Dorsolateral prefrontal cortex (tissue), 122 donors: ENCODE measurements at places on chromosomes 16 and 17.
A peak's percentile ranks its signal among the peaks of the same experiment; 100 is the strongest.

DNA sequence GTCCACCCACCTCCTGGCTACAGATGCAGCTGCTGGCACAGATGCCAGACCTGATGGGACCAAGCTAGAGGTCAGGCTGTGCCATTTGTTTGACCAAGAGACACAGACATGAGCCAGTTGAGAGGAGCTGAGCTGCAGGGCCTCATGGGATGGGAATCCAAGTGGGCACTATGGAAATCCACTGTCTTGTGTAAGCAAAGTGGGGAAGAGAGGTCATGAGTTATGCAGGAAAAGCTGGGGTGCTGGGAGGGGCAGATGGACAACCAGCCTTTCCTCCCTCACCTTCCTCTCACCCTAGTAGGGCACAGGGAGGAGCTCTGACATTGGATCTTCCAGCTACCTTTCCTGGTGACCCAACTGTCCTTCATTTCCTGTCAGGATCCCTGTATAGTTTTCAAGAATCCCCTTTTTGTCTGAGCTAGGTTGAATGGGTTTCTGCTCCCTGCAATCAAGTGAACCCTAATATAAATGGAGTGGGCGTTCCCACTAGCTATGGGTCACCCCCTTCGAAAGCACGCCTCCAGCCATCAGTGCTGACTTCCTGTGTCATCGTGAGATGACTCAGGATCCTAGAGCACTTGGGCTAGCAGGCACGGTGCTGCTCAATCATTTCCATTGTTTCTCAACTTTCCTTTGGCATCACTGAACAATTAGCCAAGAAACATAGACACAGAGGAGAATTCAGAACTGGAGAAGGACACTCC, 13.6 kb downstream of the ATPAF2 start:
- no peak for DNase-seq

DNA sequence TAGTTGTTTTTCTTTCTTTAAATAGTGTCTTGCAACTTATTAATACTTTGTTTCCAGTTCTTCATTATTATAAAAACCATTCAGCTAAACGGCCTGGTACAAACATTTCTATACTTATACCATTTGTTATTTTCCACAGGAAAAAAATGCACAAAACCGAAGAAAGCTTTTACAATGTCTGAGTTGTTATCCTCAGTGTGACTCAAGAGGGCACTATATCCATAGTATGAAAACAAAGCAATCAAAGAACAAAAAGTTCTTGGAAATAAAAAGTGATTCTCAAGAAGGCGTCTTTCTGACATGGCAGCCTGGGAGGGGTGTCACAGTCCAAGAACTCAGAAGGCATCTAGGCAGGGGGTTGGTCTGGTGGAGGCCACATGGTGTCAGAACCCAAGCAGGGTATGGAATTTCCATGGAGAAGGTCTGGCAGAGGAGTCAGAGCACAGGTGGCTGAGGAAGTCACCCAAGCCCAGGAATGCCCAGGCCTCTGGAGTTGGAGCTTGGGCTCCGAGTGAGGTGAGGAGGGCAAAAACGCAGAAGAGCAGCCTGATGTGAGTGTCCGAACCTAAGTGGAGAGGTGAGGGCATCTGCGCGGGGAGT, 70.9 kb upstream of the ATP2A3 start:
- DNase-seq = no peak

DNA sequence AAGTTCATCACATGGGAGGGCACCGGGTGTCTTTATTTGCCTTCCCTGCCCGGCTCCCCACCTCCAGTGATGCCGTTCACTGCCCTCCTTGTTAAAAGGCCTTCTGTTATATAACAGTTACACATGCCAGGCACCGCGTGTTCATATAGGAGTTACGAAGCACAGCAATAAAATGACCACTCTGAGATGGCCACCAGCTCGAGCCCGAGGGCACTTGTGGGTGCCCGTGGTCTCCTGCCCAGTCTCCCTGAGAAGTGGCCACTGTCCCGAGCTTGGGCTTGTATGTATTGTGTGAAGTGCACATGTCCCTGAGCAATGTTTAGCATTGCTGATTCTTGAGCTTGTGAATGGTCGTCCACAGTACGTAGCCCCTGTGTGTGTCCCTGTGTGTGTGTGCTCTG, 355.6 kb downstream of the SEC14L1 start:
- DNase-seq = peak; percentile 28

GRCh38 chr17:2449486-2449885, 48.6 kb upstream of the MNT start:
- DNase-seq = no peak

- DNase-seq = no peak
These were observed 1030.9 kb upstream of the CDH8 start for GRCh38 chr16:63067141-63067540.

DNA sequence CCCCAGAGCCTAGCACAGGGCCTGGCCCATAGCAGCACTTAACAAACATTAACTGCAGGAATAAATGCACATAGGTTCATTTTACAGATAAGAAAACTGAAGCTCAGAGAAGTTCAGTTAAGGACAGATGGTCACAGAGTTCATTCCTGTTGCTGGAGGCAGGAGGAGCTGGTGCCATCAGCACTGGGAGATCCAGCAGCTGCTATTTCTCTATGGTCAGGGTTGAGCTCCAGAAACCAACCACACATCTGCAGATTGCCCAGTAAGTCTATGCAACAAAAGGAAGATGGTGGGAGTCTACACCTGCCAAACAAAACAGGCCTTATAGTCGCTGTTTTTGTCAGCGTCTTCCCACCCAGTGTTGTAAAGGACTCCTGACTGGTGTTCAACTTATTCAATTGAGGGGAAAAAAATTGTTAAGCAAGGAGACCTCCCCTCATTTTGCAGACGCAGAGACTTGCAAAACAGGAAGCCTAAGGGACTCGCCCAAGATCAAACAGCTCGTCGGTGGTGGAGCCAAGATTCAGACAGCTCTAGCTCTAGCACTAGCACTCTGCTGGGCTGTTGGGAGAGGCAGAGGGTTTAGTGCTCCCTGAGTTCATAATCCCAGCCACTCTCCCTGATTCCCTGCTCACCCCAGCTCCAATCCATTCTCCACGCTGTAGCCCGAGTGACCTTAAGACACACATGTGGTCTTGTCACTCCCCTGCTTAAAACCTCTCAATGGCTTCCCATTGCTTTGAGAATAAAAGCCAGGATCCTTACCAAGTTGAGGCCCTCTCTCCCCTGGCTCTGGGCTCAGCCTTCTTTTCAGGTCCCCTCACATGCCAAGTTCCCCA, 9.0 kb downstream of the NOG start:
- no peak for DNase-seq

GRCh38 chr16:63195336-63195735, 1159.1 kb upstream of the CDH8 start:
- no peak for DNase-seq

- DNase-seq = peak; percentile 59
These were observed 11.1 kb upstream of the SLC5A11 start for GRCh38 chr16:24834459-24835335.

GRCh38 chr17:71342737-71343136, 778.1 kb upstream of the SOX9 start:
- DNase-seq = no peak

- DNase-seq = peak; percentile 21
These were observed 191.0 kb downstream of the IRF8 start for GRCh38 chr16:86089991-86090390.

- DNase-seq = no peak
These were observed 215.4 kb downstream of the UTP18 start for GRCh38 chr17:51475730-51476129.

- no peak for DNase-seq
These were observed 260.8 kb upstream of the PSMD7 start for GRCh38 chr16:74035816-74036215.

DNA sequence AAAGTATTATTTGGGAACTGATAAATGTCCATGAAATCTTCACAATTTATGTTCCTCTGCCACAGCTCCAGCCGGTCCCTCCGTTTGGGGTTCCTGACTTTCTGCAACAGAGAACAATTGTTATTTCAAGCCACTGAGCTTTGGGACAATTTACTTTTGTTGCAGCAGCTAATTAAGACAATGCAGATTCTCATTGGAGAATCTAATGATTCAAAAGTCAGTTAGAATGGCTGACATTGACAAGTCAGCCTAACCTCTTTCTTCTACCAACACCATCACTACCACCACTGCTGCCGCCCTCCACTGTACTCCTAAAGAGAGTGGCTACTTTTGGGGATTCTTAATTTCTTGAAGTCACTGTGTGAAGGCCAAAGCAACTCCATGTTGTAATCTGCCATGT, 15.0 kb upstream of the HEATR6 start:
- DNase-seq = no peak

DNA sequence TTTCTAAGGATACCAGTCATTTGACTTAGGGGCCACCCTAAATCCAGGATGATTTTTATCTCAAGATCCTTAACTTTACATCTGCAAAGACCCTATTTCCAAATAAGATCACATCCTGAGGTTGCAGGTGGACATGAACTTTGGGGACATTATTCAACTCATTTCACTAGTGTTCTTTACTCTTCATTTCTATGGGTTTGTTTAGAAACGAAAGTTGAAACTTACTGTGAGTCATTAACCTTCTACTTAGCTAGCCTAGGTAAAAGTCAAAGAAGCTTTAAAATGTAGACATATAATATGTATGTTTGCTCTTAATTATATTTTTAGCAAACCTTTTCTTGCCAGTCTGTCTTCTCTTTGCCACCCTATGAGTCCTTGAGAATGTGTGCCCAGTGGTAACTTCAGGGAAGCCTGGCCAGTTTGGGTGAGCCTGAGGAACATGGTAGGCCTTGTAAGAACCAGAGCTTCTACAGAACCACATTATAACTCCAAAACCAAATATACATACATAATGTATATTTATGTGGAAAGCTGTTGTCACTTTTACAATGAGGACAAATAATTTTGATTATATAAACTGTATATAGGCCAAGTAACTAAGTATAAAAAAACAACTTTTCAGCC, 38.4 kb downstream of the BPTF start:
- no peak for DNase-seq

DNA sequence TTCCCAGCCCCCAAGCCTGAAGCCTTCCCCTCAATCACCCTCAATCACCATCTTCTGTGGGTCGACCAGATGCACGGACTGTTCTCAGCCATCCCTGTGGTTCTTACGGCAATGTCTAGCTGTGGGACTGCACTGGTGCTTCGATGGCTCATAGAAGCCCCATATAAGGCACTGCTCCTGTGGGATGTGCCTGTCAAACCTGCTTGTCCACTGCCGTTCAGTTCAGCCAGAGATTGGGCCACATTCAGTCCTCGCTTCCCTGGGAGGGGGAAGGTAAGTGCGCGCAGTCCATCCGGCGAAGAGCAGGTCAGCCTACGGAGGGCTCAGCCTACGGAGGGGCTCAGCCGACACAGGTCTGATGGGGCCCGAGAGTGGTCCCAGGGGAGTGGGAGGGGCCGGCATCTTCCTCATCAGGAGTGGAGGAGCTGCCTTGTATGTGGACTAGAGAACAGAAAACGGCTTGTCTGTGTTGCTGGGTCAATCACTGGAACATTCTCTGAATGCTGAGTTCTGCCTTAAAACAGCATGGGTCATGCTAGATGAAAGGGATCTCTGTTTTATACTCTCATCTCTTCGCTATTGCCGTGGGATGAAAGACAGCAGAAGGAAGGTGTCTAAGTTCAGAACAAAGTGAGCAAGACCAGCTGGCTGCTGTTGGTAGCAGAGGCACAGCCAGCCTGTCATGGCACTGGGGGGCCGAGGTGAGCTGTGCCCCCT, at the start of gene CARD14:
Gene CARD14, plus strand, starts transcription at position 247 of the 717 bp plus-strand sequence. CDS start 11,409 bp downstream, outside the sequence.
- DNase-seq = no peak

DNA sequence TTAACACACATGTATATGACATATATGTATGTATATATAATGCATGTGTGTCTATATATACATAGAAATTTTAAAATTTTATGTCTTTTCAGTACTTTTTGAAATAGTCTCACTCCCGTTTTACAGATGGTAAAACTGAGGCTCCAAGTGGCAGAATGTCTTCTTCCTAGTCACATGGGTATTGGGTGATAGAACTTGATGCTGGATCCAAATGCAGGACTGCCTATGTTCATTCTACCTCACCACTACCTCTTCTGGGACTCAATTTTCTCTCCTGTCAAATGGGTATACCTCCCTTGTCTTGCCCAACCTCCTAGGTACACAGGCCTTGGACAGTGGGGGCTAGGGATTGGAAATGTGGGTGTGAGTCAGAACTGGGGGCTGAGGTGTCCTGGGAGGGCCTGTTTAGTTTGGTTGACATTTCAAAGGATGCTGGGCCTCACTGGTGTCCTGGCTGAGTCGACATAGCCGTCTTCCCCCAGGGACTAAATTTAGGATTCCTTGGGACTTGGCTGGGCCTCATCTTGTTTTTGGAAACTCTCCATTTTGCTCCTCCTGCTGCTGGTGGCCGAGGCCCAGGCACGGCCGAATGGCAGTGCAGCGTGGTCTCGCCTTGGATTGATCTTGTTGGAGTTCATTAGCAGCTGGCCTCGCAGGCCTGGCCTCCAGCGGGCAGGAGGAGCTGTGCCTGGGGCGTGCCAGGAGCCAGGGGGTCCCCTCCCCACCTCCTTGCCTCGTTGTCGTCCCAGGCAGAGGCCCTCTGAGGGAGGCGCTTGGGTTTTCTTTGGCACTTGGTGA, 25.9 kb downstream of the NKD1 start:
- no peak for DNase-seq

DNA sequence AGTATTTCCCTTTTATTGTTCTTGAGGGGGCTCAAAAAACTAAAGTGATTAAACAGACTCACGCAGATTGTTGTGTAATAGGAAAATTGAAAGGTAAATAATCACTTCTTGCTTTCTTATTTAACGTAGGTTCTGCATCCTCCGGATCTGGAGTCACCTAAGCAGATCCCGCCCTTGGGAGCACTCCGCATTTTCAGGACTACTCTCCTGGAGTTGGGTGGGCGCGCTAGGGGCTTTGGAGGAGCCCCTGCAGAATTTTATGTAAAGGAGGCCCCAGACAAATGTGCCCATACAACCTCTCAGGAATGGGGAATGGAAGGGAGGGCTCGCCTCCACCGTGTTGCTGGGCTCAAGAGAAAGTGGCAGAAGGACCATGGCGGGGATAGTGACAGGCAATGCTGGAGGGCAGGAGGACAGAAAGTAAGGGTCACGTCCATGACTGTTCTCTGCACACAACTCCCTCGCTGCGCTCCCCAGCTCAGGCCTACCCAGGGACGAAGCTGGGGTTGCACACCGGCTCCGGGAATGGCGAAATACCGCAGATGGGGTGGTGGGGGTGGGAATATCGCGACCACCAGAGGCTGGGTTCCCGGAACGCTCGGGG, 8.3 kb downstream of the MT2A start:
- no peak for DNase-seq

DNA sequence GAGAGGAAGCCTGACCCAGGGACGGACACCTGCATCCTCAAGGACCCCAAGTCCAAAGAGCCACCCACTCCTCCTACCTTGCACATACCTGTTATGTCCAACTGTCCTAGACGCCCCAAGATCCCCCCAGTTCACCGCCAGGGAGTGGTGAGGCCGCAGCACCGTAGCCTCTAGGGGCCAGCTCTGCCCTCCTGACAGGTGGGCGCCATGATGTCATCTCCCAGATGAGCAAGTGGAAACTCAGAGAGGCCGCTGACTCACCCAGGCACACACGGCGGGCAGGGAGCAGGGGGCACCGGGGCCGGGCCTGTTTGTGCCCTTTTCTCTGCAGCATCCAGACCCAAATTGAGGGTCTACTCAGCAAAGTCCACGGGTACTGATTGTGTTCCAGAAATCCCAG, 4.8 kb upstream of the ZNF469 start:
- DNase-seq = no peak

- DNase-seq = no peak
These were observed 37.0 kb downstream of the ABCC12 start for GRCh38 chr16:48118841-48119240.
